ENCODE measurements at places on chromosomes 7 and 10.

DNA sequence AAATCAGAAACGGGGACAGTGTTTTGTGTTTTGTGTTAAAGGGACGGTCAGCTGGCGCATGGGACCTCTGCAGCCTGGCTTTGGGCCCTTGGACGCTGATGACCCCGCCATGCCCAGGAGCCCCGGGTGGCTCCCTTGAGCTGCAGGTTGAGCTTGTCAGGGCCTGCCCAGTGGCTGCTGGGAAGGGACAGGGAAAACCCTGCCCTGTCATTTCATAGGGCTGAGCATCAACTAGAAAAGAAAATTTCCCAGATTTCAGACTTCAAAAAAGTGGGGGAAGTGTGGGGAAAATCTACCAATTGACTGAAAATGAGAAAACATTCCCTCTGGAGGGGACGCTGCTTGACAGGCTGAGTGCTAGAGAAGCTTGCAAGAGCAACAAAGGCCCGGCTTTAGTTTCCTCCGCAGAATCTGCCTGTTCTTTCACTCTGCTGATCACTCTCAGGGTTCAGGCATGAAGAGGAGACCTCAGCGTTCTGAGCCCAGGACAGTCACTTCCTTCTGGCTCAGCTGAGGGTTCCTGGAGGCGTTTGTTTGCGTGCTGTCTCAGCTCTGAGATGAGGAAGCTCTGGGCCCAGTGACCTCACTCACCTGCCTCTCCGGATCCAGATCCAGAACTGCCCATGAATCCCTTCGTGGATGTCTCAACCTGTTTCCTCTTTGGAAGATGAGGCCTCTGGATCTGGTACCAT lies 18.6 kb upstream of the DNAJB6 start:
- DNase-seq = no peak

GRCh38 chr7:128791972-128792327 lies 182 bp downstream of the CCDC136 start:
- DNase-seq = no peak

- DNase-seq = no peak
These were observed 1.8 kb upstream of the WASL start for GRCh38 chr7:123750389-123751230.

- DNase-seq = no peak
These were observed 83.0 kb downstream of the CXCL12 start for GRCh38 chr10:44301781-44302355.

DNA sequence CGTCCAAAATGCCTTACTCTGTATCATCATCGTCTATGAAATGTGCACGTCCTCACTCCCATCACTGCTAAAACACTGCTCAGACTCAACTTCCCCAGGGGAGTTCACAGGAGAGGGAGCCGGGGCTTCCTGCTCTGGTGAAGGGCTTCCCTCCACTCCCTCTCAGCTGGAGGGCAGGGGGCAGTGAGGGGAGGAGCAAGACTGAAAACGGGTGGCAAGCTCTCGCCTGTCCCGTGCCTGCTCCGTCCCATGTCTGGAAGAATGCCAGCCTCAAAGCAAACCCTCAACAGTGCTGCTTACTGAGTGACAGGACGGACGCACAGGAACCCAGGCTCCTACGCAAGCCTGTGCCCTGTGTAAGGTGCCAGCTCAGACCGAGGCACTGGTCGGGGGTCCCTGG lies 25.1 kb downstream of the PRKAG2 start:
- DNase-seq = no peak

DNA sequence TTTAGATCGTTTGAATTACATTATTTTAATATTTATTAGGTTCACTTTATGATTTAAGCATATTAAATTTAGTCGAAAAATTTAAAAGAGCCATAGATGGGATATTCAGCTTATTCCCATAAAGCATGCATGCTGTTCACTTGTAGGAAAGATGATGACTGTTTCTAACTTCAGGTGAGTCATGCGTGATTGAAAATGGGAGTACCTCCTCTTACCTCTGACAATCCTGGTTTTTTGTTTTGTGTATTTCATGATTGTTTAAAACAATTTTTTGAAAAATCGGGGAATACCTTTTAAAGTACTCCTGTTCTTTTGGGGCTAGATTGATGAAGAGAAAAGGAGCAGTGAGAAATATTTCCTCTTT lies 1.4 kb downstream of the TNKS2 start:
- no peak for DNase-seq

GRCh38 chr10:74027702-74028101 lies 29.8 kb downstream of the VCL start:
- no peak for DNase-seq

DNA sequence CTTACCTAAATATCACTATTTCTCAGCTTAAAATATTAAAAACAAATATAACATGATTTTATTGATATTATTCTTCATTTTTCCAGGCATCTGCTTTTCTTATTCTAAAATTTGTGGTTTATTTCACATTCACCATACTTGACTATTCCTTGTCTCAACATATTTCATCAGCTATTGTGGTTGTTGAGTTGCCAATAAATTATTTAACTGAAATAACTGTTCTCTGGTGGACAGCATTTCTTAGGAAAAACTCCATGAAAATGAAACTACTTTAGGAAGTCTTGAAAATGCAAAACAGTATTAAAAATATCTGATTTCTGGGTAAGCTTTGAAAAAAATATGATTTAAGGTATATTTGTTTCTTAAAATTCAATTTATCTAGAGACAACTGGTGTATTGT lies 122.9 kb upstream of the SEMA3A start:
- no peak for DNase-seq

DNA sequence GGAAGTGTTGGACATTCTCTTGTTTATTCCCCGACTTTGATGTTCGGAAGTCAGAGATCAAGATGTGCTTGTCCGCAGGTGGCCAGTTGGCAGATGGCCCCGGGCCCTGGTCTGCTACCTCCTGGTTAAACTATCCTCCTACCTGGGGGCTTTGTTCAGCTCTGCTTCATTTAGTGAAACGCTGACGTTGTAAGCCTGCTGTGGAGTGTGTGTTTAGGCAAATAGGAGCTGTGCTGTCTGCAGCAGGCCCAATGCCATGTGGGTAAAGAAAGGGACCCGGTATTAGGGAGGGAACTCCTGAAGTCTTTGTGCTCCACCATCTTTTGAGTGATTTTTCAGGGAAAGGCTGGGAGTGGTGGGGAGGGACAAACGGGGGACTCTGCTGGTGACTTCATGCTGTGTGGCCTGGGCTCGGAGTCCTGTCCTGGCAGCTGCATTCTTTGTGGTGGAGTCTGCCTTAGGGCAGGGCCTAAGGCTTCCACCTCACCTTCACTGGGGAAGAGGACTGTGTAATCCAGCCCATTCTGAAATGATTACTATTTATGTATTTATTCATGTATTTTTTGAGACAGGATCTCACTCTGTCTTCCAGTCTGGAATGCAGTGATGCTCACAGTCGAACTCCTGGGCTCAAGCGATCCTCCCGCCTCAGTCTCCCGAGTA lies 171.1 kb upstream of the KLF6 start:
- DNase-seq = no peak

DNA sequence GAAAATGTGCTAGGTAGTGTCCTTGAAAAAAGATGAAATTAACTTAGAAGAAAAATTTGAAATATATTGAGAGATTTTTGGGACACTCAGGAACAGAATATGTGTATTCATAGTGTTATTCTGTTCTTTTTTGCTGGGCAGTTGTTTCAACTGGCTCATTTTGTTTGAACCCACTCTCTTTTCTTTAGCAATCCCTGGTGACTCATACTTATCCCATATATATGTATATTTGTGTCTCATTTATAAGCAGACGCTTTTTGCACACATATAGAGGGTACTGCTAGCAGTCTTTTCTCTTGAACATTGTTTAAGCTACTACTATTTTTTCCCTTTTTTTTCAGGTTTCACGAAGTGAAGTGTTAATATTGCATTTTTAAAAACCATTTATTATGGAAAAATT lies 1.9 kb downstream of the EXOC6 start:
- DNase-seq = no peak

DNA sequence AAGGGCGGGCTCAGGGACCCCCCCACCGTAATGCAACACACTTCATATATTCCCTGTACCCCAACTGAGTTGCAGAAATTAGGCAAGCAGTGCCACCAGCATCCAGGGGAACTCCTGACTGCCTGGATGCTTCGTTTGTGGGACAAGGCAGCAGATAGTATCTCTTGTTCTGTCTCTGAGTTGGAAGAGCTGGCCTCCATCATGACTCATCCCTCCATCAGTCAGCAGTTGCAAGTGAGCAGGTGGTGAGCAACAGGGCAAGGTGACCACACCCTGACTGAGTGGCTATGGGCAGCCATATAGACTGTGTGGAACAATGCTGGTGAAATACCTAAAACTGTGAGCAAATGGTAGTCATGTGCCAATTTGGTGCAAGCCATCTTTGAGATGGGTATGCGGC lies 22.8 kb upstream of the ADAMTS14 start:
- no peak for DNase-seq

GRCh38 chr10:70618663-70619062 lies 16.1 kb upstream of the PRF1 start:
- DNase-seq = no peak

GRCh38 chr10:44911081-44911540 lies at the start of gene TMEM72:
TSS of gene TMEM72 (plus strand) at chr10:44911337. CDS start at chr10:44911513, 176 bp downstream.
- no peak for DNase-seq

- DNase-seq = no peak
These were observed 383.4 kb downstream of the AUTS2 start for GRCh38 chr7:69981646-69982045.

GRCh38 chr10:118259288-118259906 lies 82.7 kb downstream of the FAM204A start:
- no peak for DNase-seq

DNA sequence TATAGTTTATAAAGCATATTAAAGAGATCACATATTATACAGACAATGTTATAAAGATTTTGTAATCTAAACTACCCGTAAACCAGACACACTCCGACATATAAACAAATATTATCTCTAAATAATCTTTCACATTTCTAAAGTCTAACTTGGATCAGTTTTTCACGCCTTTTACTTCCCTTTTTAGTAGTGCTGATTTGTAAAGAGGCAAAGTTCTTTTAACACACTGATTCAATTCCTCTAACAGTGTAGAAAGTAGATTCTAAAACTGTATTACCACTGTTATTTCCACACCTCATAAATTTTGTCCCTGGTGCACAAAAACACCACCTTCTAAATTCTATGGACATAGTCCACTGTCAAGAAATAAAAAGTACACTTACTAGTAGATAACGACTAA lies 230.9 kb downstream of the DOCK4 start:
- DNase-seq = no peak

DNA sequence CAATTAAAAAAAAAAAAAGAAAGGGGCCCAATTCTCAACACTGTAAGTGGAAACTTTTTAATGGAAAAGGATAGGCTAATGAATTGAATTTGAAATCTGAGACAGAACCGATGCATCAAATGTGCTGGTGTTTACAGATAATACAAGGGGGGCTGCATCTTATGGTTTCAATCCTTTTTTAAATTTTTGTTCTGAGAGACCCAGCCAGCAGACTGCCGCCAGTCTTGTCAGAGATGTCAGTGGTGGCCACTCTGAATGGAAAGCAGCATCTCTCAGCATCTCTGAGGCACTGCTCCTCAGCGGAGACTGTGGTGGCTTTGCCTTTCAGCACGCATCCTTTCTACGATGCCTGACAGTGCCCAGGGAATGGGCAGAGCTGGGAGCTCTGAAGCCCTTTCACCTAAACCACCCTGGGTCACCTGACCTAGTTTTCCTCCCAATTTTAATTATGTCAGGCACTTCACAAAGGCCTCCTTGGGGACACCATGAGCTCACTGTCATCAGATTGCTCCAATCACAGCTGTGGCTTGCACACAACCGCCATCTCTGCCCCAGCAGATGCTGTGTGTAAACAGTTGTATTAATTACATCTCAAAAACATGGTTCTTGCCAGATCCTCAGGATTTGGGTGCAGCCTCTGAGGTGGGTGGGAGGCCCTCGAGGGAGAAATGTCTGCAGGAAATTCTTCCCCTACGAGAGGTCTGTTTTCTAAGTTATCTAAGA lies 81.2 kb downstream of the EGFR start:
- no peak for DNase-seq

- DNase-seq = no peak
These were observed 2.2 kb upstream of the ADIRF start for GRCh38 chr10:86965986-86966654.

DNA sequence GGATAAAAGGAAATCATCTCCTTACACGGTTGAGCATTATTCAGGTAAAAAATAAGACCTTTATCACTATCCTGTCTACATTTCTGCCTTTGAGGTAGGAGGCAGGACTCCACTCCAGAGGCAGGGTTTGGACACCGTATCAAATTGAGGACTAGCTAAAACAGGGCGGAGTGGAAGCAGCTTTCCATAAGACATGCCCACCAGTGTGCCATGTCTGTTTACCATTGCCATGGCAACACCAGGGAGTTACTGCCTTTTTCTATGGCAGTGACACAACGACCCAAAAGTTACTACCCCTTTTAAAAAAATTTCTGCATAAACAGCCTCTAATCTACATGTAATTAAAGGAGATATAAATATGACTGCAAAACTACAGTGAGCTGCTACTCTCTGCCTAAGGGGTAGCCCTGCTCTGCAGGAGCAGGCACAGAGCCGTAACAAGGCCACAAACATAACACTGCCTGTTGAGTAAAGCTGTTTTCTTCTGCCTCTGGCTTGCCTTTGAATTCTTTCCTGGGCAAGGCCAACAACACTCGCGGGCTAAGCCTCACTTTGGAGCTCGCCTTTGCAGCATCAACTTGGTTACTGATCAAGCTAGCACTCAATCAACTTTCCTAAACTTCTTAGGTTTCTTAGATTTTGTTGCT lies 26.5 kb downstream of the DGKB start:
- no peak for DNase-seq
